ENCODE measurements at places on chromosomes 4 and X.

DNA sequence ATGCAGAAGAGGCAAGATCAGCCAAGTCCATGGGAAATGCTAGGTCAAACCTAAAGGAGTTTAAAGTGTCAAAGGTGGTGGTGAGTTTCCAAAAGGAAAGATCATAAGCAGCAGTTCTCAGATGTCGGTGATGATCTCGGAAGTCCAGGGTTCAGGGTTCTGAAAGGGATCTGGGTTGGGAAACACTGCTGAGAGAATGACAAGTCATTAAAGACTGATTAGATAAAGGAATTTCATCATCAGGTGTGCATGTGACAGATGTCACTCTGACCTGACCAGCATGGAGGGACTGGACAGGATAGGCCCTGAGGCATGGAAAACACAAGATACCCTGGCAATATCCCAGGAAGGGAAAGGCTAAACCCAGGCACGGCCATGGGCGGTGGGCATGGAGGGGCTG lies 195.7 kb upstream of the TBL1X start:
- DNase-seq: no peak

DNA sequence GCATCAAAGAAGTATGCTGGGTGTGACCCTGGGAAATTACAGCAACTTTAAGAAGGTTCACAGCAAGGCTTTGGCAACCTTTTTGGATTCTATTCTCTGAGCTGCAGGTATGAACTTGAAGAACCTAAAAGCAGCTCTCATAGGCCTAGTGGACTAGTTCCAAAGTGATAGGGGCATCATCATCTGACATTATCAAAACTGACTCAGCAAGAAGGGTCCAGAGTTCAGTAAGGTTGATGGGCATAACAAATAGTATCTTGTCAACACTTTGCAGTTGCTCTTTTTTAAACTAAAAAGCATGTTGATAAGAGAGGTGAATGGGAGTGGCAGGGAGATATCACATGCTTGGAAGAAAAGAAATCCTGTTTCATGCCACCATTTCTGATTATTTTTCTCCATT lies 249.3 kb downstream of the ZNF674 start:
- no peak for DNase-seq

DNA sequence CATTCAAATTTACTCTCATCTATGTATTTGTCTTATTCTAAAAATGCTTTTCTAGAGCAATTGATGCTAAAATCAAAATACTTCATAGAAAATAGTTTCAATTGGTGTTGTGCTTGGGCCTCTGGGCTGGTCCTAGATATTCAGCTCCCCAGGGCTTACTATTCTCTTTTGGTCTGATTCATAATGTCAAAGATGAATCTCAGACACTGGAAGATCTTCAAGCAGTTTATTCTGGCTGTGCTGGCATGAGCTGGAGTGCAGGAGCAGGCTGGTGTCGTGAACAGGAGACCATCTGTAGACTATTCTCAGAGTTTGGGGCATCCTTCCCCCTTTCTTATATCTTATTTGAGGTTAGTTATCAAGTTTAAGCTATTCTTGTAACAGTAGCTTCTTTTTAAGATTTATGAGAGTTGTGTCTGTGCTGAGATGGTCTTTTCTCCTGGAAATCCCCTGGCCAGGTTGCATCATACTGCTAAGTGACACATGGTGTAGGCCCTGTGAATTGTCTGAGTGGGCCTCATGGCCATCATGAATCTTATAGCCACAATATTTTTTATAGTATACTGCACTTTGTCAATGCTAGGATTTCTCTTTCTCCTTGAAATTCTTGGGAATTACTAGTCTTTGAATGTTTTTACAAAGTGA lies 1624.0 kb upstream of the IGFBP7 start:
- DNase-seq: no peak

- DNase-seq: no peak
These were observed 121.3 kb upstream of the S100G start for GRCh38 chrX:16528620-16529019.

DNA sequence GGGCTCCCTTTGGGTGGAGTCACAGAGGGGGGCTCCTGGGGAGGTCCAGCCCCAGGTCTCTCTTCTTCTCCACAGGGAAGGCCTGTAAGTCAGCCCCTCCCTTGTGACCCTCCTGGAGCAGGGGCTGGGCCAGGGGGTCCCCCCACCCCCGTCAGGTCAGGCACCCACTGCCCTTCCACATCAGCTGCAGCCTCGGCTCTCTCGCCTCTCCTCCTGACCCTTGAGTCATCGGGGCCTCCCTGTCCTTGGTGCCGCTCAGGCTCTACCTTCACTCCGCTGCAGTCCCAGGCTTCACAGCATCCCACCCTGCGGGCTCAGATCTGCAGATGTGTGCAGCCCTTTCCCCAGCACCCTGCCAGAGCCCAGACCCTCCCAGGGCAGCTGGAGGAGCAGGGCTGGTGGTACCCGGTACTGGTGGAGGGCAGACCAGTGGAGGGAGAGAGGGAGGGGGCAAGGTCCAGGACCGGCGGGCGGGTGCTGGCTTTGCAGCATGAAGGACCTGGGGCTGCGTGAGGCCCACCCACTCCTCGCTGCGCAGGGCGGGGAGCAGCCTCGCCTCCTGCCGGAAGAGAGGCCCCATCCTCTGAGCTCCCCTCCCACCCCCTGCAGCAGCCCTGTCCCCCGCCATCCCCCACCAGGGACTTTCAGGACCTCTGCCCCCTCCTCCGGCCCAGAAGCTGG lies 117.1 kb downstream of the FAM53A start:
- DNase-seq: no peak

GRCh38 chr4:4866124-4866865 lies 6.8 kb downstream of the MSX1 start:
- DNase-seq: no peak

DNA sequence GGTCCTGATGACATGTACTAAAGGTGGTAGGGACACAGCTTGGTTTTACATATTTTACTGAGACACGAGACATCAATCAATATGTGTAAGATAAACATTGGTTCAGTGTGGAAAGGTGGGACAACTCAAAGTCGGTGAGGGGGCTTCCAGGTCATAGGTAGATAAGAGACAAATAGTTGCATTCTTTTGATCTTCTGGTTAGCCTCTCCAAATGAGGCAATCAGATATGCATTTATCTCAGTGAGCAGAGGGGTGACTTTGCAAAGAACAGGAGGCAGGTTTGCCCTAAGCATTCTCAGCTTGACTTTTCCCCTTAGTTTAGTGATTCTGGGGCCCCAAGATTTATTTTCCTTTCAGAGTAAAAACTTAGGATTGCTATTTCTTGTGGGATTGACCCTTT lies 706.9 kb downstream of the GLUD2 start:
- no peak for DNase-seq

DNA sequence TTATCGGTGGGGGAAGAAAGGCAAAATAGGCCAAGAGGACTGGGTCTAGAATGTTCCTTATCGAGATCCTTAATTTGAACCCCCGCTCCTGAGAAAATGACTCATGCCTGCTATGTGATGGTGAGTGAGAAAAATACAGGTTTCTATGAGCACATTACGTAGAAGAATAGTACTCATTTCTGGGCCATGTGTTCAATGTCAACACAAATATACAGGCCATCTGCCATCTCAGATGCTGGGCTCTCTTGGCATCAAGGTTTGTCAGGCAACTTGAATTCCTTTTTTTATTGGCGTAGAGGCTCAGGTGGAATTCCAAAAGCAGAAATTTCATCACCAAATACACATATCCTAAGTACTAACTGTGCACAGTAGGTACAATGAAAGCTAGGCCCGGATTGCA lies 81.4 kb upstream of the TRIM2 start:
- DNase-seq: no peak

DNA sequence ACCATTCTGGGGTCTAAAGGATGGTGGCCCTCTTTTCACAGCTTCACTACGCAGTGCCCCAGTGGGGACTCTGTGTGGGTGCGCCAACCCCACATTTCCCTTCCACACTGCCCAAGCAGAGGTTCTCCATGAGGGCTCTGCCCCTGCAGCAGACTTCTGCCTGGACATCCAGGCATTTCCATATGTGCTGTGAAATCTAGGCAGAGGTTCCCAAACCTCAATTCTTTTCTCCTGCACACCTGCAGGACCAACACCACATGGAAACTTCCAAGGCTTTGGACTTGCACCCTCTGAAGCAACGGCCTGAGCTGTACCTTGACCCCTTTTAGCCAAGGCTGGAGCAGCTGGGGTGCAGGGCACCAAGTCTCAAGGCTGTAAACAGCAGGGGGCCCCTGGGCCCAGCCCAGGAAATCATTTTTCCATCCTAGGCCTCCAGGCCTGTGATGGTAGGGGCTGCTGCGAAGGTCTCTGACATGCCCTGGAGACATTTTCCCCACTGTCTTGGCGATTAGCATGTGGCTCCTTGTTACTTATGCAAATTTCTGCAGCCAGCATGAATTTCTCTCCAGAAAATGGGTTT lies 30.1 kb downstream of the HMGB3 start:
- DNase-seq: no peak

GRCh38 chrX:16096141-16096540 lies 27.2 kb upstream of the GRPR start:
- no peak for DNase-seq

All from fibroblast of the conjunctiva (primary cell).